Lung microvascular endothelial cell (primary cell): ENCODE measurements at places on chromosomes 16 and 17. TPM values are rescaled to one million over a fixed set of nuclear protein-coding genes. Genes with fewer than 3 reads are reported as not detected.
A peak's percentile ranks its signal among the peaks of the same experiment; 100 is the strongest.

Gene MAP2K3
- 10.7 and 11.3 TPM in 2 replicates for total RNA-seq

Gene MT1H
- not detected in 2 replicates for total RNA-seq

DNA sequence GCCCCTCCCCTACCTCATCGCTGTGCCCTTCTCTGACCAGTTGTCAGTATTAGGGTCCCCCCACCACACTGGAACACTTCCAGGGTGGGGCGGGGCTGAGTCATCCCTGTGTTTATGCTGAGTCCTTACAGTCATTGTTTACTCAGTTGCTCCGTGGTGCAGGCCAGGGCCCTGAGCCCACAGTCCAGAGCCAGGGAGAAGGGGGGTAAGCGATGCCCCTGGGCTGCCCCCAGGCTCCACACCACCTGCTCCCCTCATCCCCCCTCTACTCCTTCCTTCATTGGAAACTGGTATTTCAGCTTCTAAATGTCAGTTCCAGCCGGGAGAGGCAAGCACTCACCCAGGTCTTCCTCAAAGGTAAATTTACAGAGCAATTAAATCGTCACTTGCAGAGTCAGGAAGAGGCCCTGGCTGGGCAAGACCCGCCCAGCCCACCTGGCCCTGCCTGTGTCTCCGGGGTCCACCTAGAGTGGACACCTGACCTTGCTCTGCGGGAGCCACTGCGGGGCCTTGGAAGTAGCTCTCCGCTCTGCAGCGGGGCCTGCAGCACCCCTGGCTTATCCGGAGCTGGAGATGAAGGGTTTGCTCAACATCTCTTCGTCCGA, 4.8 kb downstream of the ATP2A3 start:
- peak; percentile 67 for DNase-seq

Gene MT1A
- total RNA-seq = 0.79 and 2.4 TPM in 2 replicates

DNA sequence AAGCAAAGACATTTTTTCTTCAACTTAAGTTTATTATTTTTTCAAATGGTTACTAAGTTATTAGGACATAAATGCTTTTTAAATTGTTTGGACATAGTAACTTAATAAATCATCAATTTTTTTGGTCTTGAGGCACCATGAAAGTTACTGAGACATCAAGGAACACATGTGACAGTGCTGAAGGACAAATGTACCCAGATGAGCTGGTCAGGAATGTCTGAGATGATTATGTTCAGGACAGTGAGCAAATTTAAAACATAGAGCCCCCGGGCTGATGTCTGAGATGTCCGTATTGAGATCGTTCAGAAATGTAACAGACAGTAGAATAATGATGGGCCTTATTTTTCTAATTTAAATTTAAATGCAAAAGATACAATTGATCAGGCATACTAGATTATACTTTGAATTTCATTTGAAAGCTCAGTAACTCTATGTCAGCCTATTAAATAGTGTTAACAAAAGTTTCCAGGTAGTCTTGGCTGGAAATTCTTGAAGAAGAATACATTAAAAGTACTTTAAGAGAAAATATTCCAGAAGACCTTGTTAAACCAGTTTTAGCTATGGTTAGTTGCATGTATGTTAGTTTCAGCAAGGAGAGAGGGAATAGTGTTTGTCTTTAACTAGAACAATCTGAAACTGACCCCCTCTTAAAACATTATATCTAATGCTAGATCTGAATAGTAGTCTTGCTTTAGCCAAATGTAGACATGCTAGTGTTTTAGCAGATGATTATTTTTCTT, 36.4 kb downstream of the SEC14L1 start:
- DNase-seq = no peak

GRCh38 chr16:54145881-54146280, 140.7 kb downstream of the IRX3 start:
- DNase-seq = no peak
